ENCODE measurements at places on chromosomes 16 and 17.

DNA sequence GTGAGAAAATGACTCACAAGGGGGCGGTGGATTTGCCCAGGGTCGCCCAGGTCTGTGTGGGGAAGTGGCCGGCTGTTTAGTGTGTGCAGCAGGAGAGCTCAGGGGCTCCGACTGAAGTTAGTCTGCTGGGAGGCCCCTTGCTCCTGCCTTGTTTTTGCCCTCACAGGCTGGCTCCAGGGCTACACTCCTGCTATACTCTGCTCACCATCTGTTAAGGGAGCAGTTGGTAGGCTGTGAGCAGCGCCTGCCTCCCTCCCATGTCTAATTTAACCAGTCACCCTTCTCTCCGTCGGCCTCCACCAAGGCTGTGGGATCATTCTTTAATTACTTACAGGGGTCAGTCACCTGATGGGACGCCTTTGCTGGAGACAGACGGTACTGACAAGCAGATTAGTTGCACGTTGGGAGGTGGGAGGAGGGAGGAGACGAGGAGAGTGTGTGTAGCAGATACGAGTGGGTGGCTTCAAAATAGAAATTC lies 35.5 kb downstream of the KSR1 start:
- no peak for DNase-seq

GRCh38 chr16:85296859-85297660 lies 184.8 kb upstream of the CIBAR2 start:
- peak; percentile 30 for DNase-seq

DNA sequence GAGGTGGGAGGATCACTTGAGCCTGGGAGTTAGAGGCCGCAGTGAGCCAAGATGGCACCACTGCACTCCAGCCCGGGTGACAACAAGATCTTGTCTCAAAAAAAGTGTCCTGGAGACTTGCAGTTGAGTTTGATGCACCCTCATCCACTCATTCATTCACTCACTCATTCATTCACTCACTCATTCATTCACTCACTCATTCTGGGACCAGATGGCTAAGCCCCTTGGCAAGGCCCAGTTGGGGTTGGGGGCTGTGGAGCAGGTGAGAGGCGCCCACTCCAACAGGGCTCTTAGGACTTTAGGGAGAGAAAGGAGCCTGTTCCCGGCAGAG lies 1.1 kb upstream of the AATK start:
- DNase-seq = no peak

DNA sequence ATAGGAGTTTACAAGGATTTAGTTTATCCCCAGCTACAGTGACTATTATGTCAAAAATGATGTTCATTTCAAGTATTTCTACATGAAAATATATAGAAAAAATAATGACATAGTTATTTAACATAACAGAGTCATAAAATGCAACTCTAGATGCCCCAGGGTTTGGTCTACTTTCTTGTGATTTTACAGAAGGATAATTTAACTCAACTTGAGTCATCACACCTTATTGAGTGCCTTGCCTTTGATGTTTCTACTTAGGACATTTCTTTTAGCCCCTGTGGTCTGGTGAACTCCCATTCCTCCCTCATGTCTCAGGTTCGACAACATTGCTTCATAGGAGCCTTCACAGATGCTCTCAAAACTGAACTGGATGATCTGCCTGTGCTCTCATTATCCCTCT lies 2.0 kb downstream of the KRT20 start:
- no peak for DNase-seq

DNA sequence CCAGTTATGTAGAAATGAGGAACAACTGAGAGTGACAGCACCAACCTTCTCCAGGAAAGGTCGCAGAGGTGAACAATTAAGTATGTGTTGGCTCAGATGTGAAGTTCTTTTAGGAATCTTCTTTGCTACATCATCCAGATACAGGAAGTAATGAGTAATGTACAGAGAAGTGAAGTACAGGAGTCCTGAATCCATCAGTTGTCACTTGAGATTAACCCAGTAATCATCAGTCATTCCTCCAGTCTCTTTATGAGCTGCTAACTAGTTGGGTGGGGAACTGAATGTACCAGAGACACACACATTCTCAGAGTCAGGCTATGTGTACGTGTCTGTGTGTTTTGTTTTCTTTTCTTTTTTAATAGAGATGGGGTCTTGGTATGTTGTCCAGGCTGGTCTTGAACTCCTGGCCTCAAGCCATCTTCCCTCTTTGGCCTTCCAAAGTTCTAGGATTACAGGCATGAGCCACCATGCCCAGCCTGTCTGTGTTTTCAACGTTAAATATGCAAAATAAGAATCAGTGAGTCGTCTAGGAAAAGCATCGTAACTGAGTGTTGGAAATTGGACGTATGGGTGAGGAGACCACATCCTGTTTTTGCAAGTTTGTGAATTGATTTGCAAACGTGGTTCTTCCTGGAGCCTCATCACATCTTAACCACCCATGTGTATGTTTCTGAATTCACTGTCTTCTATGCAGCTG lies 19.9 kb downstream of the ZNF200 start:
- no peak for DNase-seq

Measured in stimulated activated CD8-positive, alpha-beta memory T cell treated with anti-CD3 and anti-CD28 coated beads, Interleukin-7, amount 100 ng/mL, for 48 hours (primary cell).